Glutamatergic neuron (in vitro differentiated cells): ENCODE measurements at places on chromosomes 6 and 20. TPM values are rescaled to one million over a fixed set of nuclear protein-coding genes. Genes with fewer than 3 reads are reported as not detected.

Gene CDH4
- 1.2 TPM for total RNA-seq

Gene BNIP5
- not detected for total RNA-seq

GRCh38 chr20:18694071-18694470 is 106.2 kb downstream of the DTD1 start:
- no peak overlapping the region for H3K4me3 ChIP-seq
- H3K27me3 ChIP-seq = no peaks in the 10 kb centered on the region
- no peak overlapping the region for H3K27ac ChIP-seq
- DNase-seq = no peak
- H3K36me3 ChIP-seq = peaks cover 6% of the 10 kb centered on the region
- H3K4me1 ChIP-seq = peaks cover 6% of the 10 kb centered on the region

Gene SLC52A3
- total RNA-seq = not detected

Gene PNLDC1
- not detected for total RNA-seq

- peaks cover 6% of the 10 kb centered on the region for H3K36me3 ChIP-seq
- DNase-seq = peak; percentile 48
- H3K4me1 ChIP-seq = peaks cover 13% of the 10 kb centered on the region
Measured at GRCh38 chr6:168247443-168248147, 72.0 kb downstream of the DACT2 start.

- H3K4me3 ChIP-seq = no peak overlapping the region
- H3K27me3 ChIP-seq = no peaks in the 10 kb centered on the region
- peaks cover 7% of the 10 kb centered on the region for H3K4me1 ChIP-seq
- H3K27ac ChIP-seq = no peak overlapping the region
Measured at GRCh38 chr20:45011108-45011526, 44.8 kb downstream of the STK4 start.

Gene ILRUN
- total RNA-seq = 37.7 TPM

- no peaks in the 10 kb centered on the region for H3K27me3 ChIP-seq
- H3K4me3 ChIP-seq = no peak overlapping the region
- H3K36me3 ChIP-seq = peaks cover 3% of the 10 kb centered on the region
- H3K27ac ChIP-seq = no peak overlapping the region
- DNase-seq = no peak
Measured at GRCh38 chr6:130848945-130849344, 21.7 kb downstream of the SMLR1 start.

DNA sequence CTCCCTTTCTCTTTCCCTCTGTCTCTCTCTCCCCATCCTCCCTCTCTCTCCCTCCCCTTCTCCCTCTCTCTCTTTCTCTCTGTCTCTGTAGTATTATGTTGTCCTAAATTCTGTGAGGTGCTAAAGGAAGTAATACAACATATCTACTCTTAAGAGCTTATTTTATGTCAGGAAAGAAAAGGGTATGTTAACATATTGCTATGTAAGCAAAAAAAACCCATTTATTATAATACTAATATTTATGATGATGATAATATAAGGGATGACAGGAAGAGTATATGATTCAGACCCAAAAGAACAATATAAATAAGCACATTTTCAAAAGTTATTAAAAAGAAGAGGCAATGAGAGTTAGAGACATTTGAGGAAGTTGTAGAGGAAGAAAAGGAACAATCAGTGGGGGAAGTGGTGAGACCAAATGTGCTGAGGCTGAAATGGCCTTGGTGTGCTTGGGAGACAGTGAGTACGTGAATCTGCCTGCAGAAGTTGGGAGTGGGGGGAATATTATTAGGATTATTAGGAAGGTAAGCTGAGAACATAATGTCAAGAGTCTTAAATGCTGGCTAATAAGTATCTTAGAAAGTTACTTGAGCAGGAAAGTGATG is 303.6 kb upstream of the FERMT1 start:
- no peak overlapping the region for H3K4me3 ChIP-seq
- H3K27me3 ChIP-seq = peaks cover 1% of the 10 kb centered on the region
- DNase-seq = no peak
- H3K4me1 ChIP-seq = no peaks in the 10 kb centered on the region
- H3K36me3 ChIP-seq = no peaks in the 10 kb centered on the region

Gene PAX1
- not detected for total RNA-seq

GRCh38 chr6:28462401-28462800 is 19.1 kb upstream of the ZSCAN23 start:
- peaks cover 2% of the 10 kb centered on the region for H3K27me3 ChIP-seq
- no peak overlapping the region for H3K27ac ChIP-seq
- H3K36me3 ChIP-seq = no peaks in the 10 kb centered on the region
- H3K4me3 ChIP-seq = no peak overlapping the region
- no peak for DNase-seq
- peaks cover 7% of the 10 kb centered on the region for H3K4me1 ChIP-seq

Gene ZNF337
- 24.5 TPM for total RNA-seq

DNA sequence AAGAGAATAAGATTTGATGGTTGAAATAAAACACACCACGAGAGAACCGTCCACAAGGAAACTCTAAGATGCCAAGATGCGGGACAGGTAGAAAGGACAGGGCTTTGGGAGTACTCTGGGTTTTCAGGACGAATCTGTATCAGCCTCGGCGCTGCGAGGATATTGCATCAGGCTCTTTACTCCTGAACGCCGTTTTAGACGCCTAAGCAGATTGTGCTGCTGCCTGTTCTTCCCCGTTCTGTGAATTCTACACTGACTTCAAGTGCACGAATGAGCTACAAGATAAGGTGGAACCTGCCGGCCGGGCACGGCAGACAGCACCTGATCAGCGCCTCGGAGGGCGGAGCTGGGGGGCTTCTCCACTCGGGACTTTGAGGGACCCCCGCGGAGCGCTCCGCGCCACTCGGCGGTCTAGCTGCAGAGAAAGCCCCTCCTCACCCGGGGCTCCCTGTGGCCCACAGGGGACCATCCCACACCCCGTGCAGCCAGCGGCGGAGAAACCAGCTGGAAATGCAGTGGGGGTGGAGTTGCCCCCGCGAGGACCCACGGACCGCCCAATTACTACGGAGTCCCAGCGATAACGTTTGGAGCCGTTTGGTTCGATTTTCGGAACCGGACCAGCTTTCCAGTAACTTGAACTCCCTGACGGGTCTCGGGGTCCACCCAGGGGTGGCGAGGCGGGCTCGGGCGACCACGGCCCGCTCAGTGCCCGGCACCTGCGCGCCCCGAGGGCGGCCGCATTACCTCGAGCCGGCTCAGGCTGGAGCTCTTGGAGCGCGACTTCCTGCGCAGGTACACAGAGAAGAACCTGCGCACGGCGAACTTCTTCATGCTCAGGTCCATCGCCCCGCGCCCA is 646 bp downstream of the RPS6KA2 start:
- peak overlapping the region; percentile 89 for H3K27ac ChIP-seq
- DNase-seq = peak; percentile 63
- H3K27me3 ChIP-seq = peaks cover 10% of the 10 kb centered on the region
- peak overlapping the region; percentile 90 for H3K4me3 ChIP-seq
- no peaks in the 10 kb centered on the region for H3K36me3 ChIP-seq
- H3K4me1 ChIP-seq = peaks cover 20% of the 10 kb centered on the region

- H3K27ac ChIP-seq = no peak overlapping the region
- H3K4me1 ChIP-seq = peaks cover 8% of the 10 kb centered on the region
- peaks cover 13% of the 10 kb centered on the region for H3K36me3 ChIP-seq
- peaks cover 10% of the 10 kb centered on the region for H3K27me3 ChIP-seq
- no peak for DNase-seq
Measured at GRCh38 chr6:145733207-145733606, 2.1 kb downstream of the EPM2A start.

- no peak for DNase-seq
- H3K4me3 ChIP-seq = no peak overlapping the region
- H3K36me3 ChIP-seq = no peaks in the 10 kb centered on the region
Measured at GRCh38 chr20:55449091-55449490, 556.2 kb downstream of the CBLN4 start.

Gene ZNF217
- total RNA-seq = 64.7 TPM

- H3K27me3 ChIP-seq = no peaks in the 10 kb centered on the region
- H3K4me3 ChIP-seq = no peak overlapping the region
- no peak overlapping the region for H3K27ac ChIP-seq
- no peak for DNase-seq
- H3K4me1 ChIP-seq = no peaks in the 10 kb centered on the region
Measured at GRCh38 chr6:152356662-152357061, 280.5 kb downstream of the SYNE1 start.

DNA sequence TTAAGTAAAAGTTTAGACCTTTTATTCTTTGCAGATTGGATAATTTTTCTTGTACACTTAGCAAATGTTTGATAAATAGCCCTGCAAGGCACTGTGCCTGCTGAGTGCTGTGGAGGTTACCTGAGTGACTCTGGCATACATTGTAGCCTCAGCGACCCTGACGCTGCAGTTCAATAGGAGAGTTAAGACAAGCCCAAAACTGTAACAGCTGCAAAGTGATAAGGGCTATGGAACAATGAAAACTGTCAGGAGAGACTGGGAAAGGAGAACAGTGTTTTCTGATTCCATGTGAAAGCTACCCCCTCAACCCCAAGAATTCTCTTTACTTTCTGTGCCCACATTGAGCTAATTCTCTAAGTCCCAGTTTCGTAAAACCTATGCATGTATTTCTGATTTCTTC is 22.2 kb downstream of the HIVEP1 start:
- no peak overlapping the region for H3K27ac ChIP-seq
- peaks cover 2% of the 10 kb centered on the region for H3K4me1 ChIP-seq
- no peak overlapping the region for H3K4me3 ChIP-seq
- peaks cover 3% of the 10 kb centered on the region for H3K27me3 ChIP-seq
